GM12878 (cell line): ENCODE measurements at places on chromosomes 7 and 10. TPM values are rescaled to one million over a fixed set of nuclear protein-coding genes. Genes with fewer than 3 reads are reported as not detected.

Gene LRRD1
- total RNA-seq: not detected in 2 replicates

Gene KLF14
- not detected in 2 replicates for total RNA-seq

GRCh38 chr10:75978213-75978612 lies 546.8 kb downstream of the LRMDA start:
- no peak for DNase-seq

DNA sequence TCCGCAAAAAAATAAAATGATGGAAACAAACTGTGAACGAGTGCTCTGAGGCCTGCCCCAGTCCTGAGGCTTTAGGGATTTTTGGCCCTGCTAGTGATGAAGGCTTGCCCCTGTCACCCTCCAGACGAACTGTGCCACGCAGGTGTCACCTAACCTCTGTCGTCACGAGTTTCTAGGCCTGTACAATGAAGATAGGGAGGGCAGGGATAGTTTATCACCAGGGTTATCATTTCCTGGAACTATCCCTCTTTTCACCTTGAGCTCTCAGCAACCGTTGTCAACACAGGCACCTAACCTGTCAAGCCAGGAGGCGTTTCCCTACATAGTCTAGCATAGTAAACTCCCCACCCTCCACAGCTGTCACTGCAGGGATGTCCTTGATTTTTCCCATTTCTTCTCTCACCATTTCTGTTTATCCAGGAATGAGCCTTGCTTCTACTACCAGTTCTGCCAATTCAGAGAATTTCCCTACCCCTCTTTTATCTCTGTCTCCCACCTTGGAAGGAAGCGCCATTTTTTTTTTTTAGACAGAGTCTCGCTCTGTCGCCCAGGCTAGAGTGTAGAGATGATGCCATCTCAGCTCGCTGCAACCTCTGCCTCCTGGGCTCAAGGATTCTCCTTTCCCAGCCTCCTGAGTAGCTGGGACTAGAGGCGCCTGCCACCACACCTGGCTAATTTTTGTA lies 2.2 kb upstream of the ACHE start:
- DNase-seq: no peak

GRCh38 chr7:143511593-143512047 lies 33.9 kb downstream of the TAS2R41 start:
- no peak for DNase-seq
